Stimulated activated CD8-positive, alpha-beta memory T cell treated with anti-CD3 and anti-CD28 coated beads, Interleukin-15, amount 100 ng/mL, for 24 hours (primary cell): ENCODE measurements at places on chromosomes 2 and 18.

DNA sequence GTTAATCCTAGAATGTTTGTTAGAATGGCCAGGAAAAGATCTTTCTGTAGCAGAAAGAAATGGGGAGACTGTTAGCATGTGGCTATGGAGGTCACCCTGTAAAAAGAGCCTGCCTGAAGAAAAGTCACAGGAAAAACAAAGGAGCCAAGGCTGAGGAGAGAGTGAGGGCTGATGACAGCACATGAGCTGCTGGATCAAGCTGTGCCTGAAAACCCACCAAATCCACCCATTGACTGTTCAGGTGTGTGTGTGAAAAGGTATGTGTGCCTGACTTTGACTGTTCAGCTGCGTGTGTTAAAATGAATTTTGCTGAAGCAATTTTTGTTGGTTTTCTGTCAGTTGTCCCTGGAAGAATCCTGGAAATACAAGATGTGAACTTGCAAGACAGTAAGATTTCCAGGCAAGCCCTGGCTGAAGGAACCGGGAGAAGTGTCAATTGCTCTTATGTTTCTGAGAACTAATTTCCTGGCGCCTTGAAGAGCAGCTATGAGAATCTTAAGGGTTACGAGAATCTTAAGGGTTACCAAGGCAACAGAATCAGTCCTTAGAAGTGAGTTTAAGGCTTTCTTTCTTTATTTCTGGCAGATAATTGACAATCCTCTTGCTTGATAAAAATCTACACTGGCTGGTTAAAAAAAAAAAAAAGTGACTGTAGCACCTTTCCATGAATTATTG lies 73.0 kb upstream of the LGALSL start:
- DNase-seq, result no peak

GRCh38 chr2:162509288-162509968 lies 165.5 kb downstream of the GCA start:
- no peak for DNase-seq

- no peak for DNase-seq
Observed at GRCh38 chr2:75186821-75187220, 12.5 kb downstream of the TACR1 start.

DNA sequence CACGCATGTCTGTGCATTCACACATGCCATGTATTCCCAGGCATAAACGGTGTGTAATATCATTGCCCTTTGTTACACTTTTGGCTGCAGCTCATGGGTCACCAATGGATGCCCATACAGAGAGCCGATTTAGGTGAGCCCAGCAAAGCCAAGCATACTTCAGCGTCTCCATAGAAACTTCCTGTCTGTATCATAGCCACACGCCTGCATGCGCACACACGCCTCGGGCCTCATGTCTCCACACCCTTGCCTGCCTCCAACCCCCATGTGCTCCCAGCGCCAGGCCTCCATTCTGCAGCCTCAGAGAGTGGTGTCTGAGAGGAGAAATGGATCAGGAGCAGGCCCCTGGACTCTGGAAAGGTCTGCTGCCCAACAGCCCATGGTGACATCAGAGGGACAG lies 33.5 kb upstream of the SELENOI start:
- DNase-seq, result no peak

- no peak for DNase-seq
Observed at GRCh38 chr2:12436483-12436882, 280.3 kb upstream of the TRIB2 start.

GRCh38 chr2:172759441-172759840 lies 23.8 kb downstream of the RAPGEF4 start:
- DNase-seq, result no peak

DNA sequence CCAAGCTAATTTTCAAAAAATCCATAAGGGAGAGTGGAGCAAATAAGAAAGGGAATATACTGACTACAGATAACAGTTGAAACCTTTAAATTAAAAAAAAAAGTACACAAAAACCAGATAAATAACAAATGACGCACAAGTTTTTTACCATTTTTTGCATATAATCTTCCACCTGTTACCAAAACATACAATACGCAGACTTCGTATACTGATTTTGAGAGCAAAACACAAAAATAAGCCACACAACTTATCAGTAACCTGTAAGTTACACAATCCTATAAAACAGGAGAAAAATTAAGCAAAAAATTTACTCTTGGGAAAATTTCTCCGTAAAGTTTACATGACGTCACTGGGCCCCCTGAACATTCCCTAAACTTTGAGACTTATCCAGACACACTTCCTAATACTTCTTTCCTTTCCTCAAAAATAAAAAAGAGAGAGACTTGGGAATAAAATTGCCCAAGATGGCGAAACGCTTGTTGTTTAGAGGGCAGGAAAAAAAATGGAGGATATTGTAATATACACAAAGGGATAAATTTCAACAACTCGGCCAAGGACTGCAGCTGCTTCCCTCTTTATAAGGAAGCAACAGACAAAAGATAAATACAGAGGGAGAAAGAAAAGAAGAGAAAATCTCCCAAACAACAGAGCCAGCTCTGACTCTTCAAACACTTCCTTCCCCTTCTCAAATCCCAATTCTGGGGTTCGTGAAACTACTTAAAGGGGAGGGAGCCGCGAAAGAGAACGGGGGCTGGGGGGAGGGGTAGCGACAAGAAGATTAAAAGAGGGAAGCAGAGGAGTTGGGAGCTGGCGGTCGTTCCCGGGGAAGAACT lies 1.6 kb downstream of the BAZ2B start:
- no peak for DNase-seq

GRCh38 chr2:240384711-240385450 lies 50.6 kb upstream of the GPC1 start:
- no peak for DNase-seq

DNA sequence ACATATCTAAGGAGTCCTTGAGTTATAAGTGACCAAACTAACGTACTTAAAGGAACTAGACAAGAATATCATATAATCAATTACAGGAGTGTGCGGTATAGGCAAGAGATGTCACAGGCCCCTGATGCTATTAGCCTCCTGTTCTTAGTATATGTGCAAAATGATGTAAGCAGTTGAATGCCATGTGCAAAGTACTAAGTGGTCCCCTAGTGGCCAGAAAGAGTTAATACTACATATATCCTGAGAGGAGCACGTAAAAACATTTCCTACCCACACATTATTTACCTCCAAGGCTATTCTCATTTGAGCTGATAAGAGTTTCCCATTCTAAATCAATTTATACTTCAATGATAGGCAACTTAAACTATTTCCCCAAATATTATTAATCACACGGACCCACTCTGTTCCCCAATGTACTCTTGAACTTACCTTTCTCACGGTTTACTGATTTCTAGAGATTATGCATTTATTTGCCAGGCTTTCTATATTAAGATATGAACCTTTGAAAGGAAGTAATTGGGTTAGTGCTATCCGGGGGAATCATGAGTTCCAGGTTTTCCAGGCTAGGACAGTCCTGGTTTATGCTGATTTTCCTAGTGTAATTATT lies 158.0 kb upstream of the KLHL14 start:
- no peak for DNase-seq

DNA sequence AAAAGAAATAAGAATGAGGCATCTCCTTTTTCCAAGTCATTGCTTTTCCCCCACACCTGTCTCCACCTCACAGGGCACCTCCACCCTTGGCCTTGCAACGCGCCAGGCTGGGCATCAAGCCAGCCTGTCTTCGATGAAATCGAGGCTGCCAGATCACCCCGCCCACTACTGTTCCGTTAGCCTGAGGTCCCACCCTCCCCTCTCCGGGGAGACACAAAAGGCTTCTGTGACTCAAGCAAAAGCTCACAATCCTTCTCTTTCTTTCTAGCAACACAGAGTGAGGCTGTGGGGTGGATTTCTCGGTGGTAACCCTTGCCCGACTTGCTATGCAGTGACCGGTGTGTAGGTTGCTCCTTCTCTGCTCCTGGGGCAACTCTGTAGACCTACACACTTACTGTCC lies 9.9 kb downstream of the TNP1 start:
- DNase-seq, result no peak

- DNase-seq, result no peak
Observed at GRCh38 chr2:171432969-171433762, 624 bp downstream of the METTL8 start.

DNA sequence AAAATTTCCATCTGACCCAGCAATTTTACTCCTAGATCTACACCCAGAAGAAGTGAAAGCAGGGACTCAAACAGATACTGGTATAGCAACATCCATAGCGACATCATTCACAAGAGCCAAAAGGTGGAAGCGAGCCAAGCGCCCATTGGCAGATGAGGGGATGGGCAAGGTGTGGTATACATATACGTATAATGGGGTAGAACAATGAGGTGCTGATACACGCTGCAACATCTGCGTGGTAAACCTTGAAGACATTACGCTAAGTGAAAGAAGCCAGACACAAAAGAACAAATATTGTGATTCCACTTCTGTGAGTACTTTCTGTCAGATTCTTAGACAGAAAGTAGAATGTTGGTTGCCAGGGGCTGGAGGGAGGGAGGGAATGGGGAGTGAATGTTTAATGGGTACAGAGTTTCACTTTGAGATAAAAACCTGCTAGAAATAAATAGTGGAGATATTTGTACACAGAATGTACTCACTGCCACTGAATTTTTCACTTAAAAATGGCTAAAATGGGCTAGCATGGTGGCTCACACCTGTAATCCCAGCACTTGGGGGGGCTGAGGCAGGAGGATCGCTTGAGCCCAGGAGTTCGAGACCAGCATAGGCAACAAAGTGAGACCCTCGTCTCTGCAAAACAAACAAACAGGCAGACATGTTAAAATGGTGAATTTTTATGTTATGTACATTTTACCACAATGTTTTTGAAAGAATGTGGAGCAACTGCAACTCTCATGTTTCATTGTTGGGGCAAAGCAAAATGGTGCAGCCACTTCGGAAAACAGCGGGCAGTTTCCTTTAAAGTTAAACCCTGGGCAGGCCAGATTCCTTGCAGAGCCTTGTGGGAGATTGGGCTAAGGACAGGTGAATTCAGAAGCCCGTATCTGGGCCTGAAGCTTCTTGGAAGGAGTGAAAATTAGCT lies 103.4 kb upstream of the MYCN start:
- DNase-seq, result no peak

GRCh38 chr2:54402350-54402749 lies 53.8 kb upstream of the SPTBN1 start:
- no peak for DNase-seq

DNA sequence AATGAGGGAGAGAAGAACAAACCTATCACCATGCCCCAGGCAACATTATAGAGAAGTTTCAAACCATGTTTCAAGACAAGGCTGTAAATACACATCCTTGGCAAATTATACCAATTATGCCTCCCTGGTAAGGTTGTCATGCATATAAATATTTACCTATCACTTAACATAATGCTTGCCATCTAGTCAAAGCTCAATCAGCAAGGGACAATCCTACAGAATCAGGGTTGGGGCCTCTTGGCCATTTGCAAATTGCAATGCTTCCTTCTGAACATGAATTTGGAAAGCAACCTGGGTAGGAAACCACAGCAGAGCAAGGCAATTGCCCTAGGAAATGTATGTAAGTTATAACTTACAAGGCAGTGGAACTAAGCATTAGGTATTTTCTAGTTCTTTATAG lies 907.2 kb upstream of the CDH2 start:
- DNase-seq, result no peak

DNA sequence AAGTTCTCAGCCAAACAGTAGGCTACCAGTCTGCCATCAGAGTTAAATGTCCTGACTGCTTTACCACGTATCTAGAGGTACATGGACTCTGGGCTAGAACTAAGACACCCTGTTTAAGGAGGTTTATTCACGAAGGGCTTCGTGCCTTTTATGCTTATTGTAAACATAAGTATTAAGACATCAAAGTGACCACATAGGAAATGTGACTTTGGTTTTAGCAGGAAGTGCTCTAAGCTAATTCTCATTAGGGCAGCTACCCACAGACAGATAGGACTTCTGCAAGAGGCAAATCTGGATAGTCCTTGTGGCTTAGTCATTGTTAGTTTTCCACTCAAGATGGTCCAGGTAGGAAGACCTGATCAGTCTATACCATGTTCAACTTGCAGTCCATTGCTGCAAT lies 233.3 kb upstream of the MGAT5 start:
- DNase-seq, result no peak

DNA sequence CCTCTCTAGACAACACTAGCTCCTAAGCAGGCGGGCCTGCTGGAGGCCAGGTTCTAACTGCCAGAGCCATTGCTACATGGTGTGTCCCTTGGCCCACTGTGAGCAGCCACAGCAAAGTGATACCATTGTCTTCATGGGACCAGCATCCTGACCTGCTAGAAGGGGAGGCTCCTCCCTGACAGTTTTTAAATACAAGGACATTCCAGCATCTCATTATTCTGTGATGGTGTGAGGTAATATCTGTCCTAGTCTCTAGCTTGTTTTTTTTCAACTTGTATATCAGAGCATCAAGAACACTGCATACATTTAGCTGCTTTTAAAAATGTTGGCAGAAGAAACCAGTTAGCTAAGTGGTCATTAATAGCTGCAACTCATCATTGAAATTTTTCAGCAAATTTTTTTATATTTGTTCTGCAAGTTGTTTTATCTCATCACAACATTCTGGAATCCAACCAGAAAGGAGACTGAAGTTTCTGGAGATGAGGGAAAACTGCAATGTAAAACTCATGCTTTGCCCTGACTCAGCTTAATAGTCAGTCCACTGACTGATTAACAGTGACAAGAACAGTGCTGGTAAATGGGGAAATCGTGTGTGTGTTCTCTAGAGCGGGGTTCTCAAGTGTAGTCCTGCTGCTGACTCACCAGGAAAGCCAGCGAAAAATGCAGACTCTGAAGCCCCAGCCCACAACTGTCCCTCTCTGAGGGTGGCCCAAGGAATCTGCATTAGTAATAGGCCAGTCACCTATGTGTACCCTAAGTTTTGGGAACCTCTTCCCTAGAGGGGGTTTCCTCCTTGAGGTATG lies 17.8 kb downstream of the MAPRE3 start:
- DNase-seq, result no peak

DNA sequence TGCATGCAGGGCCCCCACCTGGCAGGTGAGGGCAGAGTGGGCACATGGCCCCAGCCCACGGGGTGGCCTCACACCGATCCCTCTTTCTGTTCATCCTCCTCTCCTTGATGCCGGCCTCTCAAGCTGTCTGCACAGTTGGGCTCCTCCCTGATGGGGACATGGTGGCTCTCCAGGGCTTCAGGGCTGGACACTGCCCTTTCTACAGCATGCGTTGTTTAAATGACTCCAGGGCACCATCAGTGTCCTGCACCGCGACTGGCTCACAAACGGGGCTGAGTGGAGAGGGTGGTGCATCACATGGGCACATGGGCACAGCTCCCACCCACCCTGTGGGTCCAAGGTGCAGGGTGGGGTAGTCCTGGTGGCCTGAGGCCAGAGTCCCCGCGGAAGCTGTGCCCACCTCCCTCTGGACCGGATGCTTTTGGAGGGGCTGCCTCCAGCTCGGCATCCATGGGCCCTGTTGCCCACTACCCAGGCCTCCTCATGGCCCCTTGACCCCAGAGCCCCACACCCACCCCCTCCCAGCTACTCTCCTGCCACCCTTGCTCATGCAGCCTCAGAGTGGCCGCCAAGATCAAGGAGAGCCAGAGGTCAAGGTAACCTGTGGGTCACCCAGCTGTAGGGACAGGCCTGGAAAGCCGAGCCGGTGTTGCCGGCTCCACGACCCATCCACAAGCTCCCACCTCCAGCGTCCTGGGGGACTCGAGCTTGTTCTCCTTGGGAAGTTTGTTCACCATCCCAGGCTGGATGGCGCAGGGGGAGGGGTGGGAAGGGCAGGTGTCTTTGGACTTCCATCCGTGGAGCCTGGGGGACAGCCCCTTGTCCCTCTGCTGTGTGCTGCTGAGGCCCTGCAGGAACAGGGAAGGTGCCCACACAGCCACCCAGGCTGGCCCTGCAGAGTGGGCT lies 12.3 kb upstream of the SNED1 start:
- no peak for DNase-seq

GRCh38 chr2:226799976-226800940 lies 638 bp upstream of the IRS1 start:
- DNase-seq, result no peak

- DNase-seq, result no peak
Observed at GRCh38 chr2:216402751-216403150, 9.5 kb upstream of the SMARCAL1 start.

- no peak for DNase-seq
Observed at GRCh38 chr18:31497836-31498573, at the start of gene DSG2. Gene DSG2 (plus strand): TSS chr18:31498177. CDS start chr18:31498252, 75 bp downstream.
